ENCODE measurements at places on chromosomes 16 and 17.

DNA sequence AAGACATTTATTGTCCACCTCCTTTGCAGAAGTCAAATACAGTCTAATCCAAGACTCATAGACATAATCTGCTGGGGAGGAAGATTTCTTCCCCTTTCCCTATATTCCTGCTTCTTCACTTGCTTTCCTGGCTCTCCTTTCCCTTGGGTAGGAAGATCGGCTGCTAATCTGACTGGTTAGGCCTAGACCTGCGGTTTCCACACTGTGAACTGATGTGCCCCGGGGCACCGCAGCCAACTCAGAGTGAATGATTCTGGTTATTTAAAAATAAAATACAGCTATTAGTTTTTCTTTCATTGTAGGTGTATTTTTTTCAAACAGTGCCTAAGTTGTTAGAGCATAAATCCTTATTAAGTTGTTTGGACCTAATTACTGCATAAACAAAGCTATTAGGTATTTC, 78.9 kb downstream of the DNAH3 start:
- DNase-seq, result no peak

DNA sequence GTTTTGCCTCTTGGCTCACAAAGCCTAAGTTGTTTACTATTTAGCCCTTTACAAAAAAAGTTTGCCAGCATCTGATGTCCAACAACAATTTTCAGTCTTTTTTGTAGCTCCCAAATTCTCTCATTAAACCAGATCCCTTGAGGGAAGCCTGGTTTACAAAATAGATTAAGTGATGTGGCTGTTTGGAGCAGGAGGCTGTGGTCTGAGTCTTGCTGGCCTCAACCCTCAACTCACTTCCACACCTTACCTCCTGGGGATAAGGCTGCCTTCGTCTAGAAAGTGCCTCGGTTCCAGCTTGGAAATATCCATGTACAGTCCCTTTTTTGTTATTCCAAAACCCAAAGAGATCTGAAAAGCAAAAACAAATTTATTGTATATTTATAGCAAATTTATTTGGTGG, 138.4 kb downstream of the WWOX start:
- no peak for DNase-seq

GRCh38 chr17:58334661-58335060, 6.1 kb upstream of the TSPOAP1 start:
- no peak for DNase-seq

- DNase-seq, result no peak
Observed at GRCh38 chr16:23384878-23385277, 68.1 kb downstream of the COG7 start.

DNA sequence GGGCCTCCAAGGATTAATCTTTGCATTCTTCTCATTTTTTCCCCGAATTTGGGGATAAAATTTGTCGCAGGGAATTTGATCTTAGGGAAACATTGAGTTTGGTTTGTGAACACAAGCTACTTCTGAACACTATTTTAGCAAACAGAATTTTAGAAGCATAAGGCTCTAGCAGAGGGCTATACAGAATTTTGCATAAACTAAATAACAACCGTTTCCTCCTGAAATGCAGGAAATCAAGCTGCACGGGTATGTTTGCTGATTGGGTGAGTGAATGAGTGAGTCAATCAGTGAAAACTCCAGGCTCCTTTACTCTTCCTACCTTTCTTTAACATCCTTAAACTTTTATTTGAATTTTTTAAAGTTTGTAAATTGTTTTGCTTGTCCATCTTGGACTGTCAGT, 81.3 kb upstream of the GNAO1 start:
- no peak for DNase-seq

- DNase-seq, result no peak
Observed at GRCh38 chr16:12570046-12570618, 233.6 kb downstream of the CPPED1 start.

DNA sequence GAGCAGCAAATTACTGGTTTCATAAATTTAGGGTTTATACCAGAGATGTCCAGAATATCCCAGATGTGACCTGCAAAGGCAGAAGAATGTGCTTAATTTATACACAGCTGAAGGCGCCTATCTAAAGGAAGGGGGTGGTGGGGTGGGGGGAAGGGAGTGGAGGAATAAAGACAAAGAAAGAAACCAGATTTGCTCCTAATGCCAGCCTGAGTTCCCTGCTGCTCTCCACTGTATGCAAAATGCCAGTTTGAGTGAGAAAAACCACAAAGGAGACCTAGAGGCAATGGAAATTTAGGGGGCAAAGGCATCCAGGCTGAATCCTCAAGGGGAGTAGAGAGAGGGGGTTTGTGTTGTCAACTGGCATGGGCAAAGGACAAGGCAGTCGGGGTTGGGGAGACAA, 161.5 kb upstream of the TOX3 start:
- DNase-seq, result no peak

DNA sequence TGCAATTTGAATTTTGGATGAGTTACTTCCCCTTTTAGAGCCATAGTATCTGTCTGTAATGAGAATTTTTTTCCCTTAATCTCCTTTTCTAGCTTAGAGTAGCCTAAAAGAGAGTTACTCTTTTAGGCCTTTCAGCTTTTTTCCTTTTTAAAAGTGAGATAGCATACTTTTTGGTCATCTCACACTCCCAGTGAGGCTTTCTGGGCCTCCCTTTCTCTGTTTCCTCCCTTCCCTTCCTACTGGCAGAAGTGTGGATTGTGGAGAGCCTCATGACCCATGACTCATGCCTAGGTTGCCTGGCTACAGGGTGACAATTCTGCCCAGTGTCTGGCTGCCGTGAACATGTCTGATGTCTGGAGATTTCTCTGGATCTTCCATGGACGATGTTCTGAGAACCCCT, 15.2 kb downstream of the KRT23 start:
- DNase-seq, result no peak

DNA sequence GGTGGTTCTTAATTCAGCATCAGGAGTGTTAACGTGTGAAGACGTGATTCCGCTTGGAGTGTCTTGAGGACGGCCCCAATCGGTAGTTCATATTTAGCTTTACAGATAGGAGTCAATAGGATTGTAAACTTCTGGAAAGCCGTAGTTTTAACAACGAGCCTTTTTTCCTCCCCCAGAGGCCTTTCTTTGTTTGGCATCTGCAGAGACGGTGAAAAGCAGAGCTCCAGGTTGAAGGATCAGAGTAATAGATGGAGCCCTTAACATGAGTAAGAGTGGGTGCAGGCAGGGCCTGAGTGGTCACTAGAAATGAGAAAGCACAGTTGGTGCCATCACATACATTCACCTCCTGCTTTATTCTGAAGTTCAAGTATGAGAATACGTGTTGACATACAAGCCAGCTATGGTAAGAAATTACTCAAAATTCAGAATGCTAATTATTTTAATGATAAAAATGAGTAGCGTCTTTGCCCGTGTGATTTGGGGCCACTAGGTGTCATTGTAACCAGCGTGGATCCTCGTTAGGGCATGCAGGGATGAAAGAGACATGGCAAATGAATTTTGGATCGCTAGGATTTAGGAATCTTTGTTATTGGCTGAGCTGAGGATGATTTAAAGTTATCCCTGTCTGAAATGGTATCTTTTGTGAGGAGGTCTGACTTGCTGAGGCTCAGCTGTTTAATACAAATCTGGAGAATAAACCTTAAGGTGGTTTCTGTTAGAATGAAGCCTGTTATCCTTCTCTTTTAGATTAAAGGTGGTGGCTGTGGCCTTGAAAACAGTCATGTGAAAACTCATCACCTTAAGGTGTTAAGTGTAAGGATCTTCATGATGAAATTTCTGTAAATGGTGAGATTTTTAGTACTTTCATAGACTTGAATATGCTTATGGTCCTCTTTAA, 18.6 kb downstream of the PRCD start:
- no peak for DNase-seq

DNA sequence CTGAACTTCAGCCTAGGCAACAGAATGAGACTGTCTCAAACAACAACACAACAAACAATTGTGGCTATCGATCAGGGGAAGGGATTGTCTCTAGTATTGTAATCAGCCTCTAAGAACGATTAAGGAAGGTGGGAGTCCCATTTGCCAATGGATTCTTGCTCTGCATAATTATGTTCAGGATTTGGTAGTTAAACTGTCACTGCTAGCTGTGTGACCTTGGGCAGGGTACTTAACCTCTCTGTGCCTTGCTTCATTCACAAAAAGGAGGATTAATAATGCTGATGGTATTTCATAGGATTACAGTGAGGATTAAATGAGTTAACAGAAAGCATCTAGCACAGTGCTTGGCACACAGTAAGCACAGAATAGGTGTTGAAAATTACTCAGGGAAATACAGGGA, 6.7 kb upstream of the SSTR2 start:
- DNase-seq, result no peak
